ENCODE measurements at places on chromosomes 1 and 21. TPM values are rescaled to one million over a fixed set of nuclear protein-coding genes. Genes with fewer than 3 reads are reported as not detected.

The C1orf146 gene
- total RNA-seq, result not detected

The TIE1 gene
- total RNA-seq, result 24.8 TPM

The LRRC3 gene
- 3.1 TPM for total RNA-seq

The NR1I3 gene
- not detected for total RNA-seq

The KHDRBS1 gene
- 52.4 TPM for total RNA-seq

The ALX3 gene
- total RNA-seq, result not detected

The RGS7 gene
- total RNA-seq, result not detected

The ATP1A4 gene
- total RNA-seq, result not detected

The UBXN10 gene
- total RNA-seq, result 29.8 TPM

The C8A gene
- not detected for total RNA-seq

DNA sequence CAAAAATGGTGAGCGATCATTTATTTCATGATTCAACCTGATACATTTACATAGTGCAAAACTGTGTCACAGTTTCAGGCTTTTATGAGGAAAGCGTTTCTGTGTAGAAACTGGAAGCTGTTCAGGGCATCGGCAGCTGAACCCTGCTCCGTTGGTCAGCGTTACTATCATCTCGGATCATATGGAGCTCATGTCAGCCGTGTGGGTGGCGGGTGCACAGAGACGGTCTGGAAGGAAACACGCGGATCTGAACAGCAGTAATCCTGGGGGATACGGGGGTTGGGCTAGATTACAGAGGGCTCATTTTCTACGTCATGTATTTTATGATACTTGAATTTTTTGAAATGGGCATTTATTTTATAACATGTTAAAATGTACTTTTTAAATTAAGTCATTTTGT, 15.1 kb downstream of the C1orf174 start:
- DNase-seq, result no peak

GRCh38 chr1:171985639-171986038, 144.3 kb downstream of the DNM3 start:
- DNase-seq, result no peak

DNA sequence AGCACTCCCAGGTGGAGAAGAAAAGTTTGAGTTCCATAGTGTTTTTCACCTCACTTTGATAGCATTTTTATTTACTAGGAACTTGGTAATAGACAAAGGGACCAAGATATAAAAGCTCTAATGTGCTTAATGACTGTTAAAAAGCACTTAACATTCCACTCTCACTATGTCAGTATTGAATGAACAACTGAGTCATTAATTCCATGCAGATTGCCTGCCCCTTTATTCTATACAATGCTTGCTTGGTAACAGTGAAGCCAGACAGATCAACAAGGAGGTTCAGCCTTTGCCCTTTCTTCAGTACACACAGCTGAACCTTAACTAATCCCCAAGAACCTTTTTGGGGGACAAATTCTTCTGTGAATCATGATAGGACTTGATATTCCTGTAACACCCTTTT, 425.5 kb downstream of the NUF2 start:
- DNase-seq, result no peak

- no peak for DNase-seq
Measured at GRCh38 chr1:246680696-246681130, 43.5 kb upstream of the SCCPDH start.

DNA sequence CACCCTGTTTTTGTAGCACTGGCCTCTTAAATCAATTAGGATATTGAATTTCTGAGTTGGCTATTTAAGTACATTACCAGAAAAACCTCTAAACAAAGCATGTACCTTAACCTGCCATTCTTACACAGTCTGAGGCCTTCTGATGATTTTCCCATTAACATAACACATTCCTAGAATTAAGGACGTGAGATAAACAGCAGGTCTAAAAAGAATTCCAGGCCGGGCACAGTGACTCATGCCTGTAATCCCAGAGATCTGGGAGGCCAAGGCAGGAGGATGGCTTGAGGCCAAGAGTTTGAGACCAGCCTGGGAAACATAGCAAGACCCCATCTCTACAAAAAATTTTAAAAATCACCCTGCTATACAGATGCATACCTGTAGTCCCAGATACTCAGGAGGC, 18.0 kb upstream of the LRRC8D start:
- no peak for DNase-seq

DNA sequence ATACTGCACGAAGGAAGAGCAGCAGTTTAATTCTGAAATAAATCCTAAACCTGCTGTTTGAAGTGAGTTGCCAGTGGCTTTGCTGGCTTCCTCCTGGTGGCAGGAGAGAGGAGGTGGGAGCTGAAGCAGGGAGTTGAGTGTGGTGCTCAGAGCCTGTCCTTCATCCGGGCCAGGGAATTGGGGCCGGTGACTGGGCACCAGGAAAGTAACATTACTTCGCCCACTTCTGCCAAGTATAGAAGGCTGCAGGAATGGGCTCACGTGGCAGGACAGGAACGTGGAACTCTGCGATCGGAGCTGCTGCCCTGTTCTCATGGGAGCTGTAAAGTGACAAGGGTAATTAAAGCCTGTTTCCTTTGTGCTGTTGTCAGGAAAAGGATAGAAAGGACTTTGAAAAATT, 8.7 kb downstream of the TOR3A start:
- no peak for DNase-seq

GRCh38 chr1:198630863-198631262, 8.0 kb upstream of the PTPRC start:
- no peak for DNase-seq

DNA sequence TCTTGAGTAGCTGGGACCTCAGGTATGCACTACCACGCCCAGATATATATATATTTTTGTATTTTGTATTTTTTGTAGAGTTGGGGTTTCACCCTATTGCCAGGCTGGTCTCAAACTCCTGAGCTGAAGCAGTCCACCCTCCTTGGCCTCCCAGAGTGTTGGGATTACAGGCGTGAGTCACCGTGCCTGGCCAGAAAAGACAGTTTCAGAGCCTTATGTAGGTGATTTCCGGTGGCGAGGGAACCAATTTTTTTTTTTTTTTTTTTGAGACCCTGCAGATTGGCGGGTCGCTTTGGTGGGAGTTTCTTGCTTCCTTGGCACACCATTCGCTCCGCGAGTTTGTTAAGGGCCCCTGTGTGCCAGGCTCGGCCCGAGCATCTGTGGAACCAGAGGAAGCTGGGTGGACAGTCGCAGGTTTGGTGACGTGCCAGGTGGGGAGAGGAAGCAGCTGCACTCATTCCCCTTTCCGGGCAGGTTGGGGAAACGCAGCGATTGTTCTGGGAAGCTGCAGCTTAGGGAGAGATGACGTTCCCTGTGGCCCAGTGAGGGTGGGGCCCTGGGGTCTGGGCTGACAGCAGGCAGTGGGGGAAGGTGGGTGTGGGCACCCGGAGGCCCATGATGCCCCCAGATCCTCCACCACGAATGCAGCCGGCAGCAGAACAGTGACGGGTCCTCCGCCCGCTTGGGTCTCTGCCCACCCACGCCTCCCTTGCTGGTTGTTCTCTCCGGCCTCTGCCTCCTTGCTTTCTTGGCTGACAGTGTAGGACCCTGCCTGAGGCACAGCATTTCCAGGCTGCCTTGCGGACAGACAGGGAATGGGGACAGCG, 25.1 kb downstream of the SPSB1 start:
- no peak for DNase-seq

- no peak for DNase-seq
Measured at GRCh38 chr1:224177356-224177999, 5.6 kb upstream of the DEGS1 start.

- no peak for DNase-seq
Measured at GRCh38 chr1:220684890-220685289, 5.3 kb upstream of the C1orf115 start.

GRCh38 chr1:39892601-39893595, 8.8 kb downstream of the MYCL start:
- no peak for DNase-seq

DNA sequence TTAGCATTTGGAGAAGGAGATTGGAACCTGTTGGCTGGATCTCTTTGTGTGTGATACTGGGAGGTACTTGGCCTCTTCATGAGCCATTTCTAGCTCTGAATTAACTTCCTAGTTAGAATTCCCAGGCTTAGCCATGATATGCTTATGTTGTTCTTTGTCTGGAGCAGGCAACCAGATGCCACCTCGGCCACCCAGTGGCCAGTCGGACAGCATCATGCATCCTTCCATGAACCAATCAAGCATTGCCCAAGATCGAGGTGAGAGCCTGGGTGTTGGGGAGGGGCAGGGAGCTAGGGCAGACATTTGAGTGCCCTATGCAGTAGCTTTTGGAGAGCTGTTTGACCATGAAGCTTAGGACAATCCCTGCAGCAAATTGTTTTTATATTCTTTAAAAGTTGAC, 26.5 kb upstream of the PIGV start:
- DNase-seq, result no peak

DNA sequence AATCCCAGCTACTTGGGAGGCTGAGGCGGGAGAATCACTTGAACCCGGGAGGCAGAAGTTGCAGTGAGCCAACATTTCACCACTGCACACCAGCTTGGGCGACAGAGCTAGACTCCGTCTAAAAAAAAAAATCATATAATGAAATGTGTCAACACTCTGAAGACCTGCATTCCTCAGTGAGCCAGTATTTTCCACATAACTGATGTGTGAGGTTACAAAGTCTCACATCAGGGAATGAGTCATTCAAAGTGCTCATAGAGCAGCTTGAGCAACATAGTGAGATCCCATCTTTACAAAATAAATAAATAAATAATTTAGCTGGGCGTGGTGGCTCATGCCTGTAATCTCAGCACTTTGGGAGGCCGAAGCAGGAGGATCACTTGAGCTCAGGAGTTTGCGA, 65.5 kb downstream of the CASZ1 start:
- no peak for DNase-seq

GRCh38 chr1:147719029-147719698, 41.2 kb downstream of the GJA5 start:
- no peak for DNase-seq

Data from upper lobe of left lung (tissue), 6 donors.